NK-92 treated with Interleukin-12 subunit alpha and Interleukin-12 subunit beta, amount 100 ng/mL, for 24 hours (cell line): ENCODE measurements at places on chromosomes 16 and 17.

- no peak for DNase-seq
Measured at GRCh38 chr17:45318561-45319230, 1.9 kb upstream of the MAP3K14 start.

DNA sequence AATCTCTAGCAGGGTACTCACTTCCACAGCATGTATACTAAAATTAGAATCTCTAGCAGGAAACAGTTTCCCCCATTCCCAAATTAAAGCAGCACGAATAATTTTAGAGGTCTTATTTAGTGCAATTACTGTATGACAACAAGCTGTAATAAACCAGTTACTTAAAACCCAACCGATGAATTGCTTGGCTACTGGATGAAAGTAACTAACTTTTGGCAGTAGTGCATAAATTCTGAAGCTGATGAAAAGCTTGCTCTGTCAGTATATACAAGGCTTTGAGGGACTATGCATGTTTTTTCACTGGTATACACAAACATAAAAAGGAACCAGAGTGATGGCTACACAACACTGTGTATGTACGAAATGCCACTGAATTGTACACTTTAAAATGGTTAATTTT lies 89.4 kb downstream of the CFDP1 start:
- DNase-seq = no peak

DNA sequence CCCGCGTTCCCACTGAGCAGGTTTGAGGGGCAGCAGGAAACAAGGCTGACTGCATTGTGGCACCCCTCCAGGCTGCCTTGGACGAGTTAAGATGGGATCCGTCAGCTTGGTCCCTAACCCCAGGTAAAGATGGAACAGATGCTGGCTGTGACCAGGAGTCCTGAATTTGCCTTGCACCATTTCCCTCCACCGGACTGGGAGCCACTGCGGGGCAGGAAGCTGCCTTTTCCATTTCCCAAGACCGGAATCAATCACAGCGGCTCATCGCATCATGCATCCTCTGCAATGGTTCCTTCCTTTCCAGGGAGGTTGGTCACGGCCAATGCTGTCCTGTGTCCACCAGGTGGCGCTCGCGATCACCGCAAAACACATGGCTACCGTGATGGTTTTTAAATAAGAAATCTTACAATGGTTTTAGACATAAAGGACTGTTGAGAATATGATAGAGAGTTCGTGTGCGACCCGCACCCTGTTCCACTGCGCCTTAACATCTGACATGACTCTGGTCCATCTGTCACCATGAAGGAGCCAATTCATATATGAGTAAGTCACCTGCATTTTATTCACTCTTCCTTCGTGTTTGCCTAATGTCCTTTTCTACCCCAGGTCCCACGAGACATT lies 6.8 kb upstream of the MEAK7 start:
- DNase-seq = peak; percentile 48

GRCh38 chr17:57649731-57650484 lies 95.2 kb downstream of the CCDC182 start:
- DNase-seq = no peak

GRCh38 chr17:10089196-10089804 lies 109.1 kb downstream of the GAS7 start:
- no peak for DNase-seq

GRCh38 chr16:68162413-68162812 lies 73.5 kb downstream of the ESRP2 start:
- no peak for DNase-seq

DNA sequence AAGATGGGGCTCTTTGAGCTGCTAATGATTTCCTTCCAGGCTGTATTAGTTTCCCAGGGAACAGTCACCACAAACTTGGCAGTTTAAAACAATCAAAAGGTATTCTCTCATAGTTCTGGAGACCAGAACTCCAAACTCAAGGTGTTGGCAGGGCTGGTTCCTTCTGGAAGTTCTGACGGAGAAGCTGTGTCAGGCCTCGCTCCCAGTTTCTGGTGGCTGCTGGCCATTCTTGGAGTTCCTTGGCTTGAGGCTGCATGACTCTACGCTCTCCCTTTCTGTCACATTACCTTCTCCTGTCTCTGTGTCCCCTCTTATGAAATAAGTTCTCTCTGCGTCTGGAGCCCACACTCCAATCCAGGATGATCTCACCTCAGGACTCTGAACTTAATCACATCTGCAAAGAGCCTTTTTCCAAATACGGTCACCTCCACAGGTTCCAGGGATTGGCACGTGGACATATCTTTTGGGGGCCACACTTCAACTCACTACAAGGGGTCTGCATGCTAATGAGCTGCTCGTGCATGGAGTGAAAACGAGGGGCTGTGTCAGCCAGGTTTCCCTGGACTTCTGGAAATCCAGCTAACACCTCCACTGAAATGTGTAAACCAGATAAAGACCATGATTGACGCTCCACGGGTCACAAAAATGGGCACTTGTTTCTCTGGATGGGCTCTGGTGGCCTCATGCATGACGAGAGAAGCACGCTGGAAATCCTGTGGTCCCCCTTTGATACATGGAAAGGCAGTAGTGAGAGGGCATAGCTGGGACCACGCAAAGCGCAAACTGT lies 78.3 kb downstream of the DYNLRB2 start:
- DNase-seq = no peak

DNA sequence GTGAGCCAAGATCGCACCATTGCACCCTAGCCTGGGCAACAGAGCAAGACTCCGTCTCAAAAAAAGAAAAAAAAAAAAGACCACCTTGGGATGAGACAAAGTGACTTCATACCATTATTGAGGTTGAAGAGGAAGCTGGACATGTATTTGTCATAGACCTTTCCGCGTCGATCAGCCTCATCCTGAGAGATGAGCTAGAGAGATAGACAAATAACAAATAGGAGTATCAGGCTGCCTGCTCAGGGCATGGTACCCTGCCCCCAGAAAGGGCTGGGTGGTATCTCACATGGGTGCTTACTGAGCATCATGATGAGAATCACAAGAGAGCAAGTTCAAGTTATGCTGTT lies 22.1 kb downstream of the CNTNAP1 start:
- no peak for DNase-seq

- no peak for DNase-seq
Measured at GRCh38 chr16:23579371-23579770, 16.7 kb downstream of the NDUFAB1 start.

DNA sequence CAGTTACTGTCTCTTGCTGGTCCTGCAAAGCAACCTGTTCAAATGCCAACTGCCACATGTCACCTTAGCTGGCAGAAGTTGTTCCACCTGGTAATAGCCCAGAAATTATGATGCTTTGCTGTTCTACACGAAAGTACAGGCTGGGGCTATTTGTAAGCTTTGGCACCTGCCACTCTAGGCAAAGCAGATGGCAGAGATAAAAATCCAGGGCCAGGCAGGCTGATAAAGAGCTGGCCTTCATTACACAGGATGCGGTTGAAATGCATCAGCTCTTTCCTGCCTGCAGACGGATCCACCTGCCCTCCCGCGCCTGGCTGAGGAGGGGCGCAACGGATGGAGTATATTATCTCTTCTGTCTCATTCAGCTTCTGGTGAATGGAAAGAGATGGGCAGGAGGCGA lies 29.3 kb upstream of the KDM8 start:
- no peak for DNase-seq

GRCh38 chr16:1279081-1279944 lies 23.4 kb downstream of the TPSD1 start:
- no peak for DNase-seq

- peak; percentile 19 for DNase-seq
Measured at GRCh38 chr16:75305364-75306098, 54.1 kb upstream of the BCAR1 start.

- DNase-seq = no peak
Measured at GRCh38 chr17:2943981-2944380, 119.4 kb downstream of the OR1D5 start.

DNA sequence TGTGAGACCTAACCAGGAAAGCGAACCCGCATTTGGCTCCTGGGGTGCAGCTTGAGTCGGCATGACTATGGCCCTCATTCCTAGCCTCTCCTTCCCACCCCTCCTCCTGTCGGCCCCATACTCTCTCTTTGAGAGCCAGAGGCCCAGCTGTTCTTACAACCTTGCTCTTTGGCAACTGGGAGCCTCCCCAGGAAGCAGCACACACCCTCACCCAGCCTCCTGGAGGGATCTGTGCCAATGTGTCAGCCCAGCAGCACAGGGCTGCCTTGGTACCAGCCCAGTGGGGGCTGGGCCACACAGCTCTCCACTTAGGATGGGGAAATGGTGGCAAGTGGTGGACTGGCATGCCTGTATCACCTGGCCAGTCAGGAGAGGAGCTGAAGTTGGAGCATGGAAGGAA lies 70.3 kb upstream of the LGALS9 start:
- DNase-seq = no peak

DNA sequence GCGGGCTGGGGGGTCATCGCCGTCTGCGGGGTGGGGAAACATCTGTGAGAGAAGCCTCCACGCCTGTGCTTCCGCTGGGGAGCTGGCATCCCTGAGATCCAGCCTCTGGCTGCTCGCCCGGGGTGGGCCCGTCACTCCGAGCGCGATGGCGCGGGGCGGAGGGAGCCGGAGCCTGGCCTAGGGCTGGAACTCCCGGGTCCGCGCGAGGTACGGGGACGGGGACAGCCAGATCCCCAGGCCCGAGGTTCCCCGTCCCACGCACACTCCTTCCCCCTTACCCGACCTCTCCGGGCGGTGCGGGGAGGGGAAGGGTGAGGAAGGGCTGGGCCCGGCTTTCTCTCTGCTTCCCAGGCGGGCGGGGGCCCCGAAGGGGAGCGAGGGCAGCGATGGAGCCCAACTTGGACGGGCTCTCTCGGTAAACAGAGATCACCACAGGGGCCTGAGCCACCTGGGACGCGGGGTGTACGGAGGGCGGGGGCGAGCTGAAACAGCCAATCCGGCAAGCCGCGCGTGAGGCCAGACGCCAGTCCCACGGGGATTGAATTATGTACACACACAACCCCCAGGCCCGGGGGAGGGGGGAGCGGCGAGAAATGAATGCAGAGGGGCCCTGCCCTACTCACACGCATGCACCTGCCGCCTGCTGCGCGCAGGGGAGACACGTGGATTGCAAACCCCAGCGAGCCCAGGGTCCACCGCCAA lies at the start of gene SLC16A11:
TSS of gene SLC16A11 (minus strand) at position 596 of the 702 bp plus-strand sequence. CDS start at position 17, 579 bp downstream.
- DNase-seq = no peak

- no peak for DNase-seq
Measured at GRCh38 chr17:3915581-3915994, 677 bp downstream of the P2RX1 start.

DNA sequence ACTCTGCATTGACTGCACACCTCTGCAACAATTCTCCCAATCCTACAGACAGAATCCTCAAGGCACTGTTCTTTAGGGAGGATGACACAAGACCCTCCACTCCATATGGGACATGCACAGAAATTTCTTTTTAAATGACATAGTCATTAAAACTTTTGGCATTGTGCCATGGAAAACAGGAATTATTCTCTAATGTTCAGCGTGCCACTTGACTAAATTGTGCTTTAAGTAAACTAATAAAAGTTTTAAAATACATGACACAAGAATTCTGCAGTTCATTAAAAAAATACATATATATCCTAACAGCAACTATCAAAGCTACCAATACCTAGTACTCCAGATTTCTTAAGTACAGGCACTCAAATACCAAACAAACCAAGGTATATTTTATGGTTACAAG lies 16.0 kb downstream of the CEP112 start:
- DNase-seq = no peak

- DNase-seq = no peak
Measured at GRCh38 chr16:4081047-4081446, 35.2 kb downstream of the ADCY9 start.

GRCh38 chr17:48544349-48545021 lies 424 bp downstream of the HOXB2 start:
- DNase-seq = peak; percentile 67

- no peak for DNase-seq
Measured at GRCh38 chr17:49288388-49288787, 57.8 kb upstream of the PHOSPHO1 start.

DNA sequence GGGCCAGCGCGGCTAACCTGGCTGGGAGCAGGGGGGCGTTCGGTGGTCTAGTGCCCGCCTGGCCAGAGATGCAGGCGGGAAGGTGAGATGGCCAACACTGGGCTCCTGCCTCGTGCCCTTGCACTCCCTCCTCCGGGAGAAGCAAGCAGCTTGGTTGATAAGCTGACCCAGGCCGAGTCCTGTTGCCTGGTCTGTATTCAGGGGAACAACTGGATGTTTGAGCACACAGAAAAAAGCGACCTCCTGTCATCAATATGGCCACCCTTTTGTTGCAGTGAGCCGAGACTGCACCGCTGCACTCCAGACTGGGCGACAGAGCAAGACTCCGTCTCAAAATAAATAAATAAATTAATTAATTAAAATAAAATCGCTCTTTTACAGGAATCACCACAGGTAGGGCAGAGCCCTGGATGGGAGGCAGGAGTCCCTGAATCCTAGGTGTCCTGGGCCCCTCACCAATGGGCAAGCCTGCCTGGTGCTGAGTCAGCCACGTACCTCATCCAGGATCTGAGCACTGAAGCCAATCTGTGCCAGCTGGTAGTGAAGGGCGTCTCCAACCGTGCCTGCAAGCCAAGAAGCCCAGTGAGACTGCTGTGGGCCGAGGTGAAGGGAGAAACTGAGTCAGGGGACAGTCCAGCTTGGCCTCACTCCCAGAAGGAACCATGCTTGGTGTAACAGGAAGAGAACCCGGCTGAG lies 31.8 kb downstream of the HASPIN start:
- DNase-seq = no peak

- DNase-seq = peak; percentile 35
Measured at GRCh38 chr16:87765473-87765775, 362 bp downstream of the KLHDC4 start.

GRCh38 chr17:56506349-56506748 lies 87.2 kb upstream of the NOG start:
- DNase-seq = no peak

- DNase-seq = no peak
Measured at GRCh38 chr16:60199150-60199549, 1465.0 kb upstream of the GOT2 start.

DNA sequence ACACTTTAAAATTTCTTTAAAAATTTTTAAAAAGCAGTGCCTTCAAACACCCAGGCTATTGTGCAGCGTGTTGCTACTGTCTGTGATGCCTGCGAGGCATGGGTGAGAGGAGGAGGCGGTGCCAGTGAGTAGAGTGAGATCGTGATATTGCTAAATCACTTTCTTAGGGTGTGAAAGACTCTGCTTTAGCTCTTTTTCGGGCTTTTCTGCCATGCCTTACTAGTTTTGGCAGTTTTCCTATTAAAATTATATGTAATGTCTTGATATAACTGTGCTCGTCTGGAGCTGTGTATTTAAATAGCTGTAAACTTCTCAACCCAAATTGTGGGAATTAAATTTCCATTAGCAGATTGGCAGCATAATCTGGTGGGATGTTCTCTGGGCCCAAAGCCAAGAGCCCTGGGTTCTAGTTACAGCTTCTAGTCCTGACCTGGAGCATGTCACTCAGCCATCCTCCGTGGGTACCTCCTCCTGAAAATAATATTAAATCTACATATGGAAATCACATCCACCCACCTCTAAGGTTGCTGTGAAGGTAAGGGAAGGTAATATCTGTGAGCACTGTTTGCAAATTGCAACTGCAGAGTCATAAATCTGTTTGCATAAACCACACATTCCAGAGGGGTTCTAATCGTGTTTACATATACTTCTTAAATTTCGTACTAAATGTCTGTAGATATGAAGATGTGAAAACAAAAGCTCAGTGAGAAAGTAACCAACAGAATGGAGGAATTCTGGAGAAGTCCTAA lies 264.3 kb upstream of the CACNG5 start:
- no peak for DNase-seq

- DNase-seq = peak; percentile 10
Measured at GRCh38 chr17:16363749-16364536, 10.7 kb upstream of the CENPV start.

- no peak for DNase-seq
Measured at GRCh38 chr16:12575288-12575687, 228.4 kb downstream of the CPPED1 start.

GRCh38 chr17:59027750-59028149 lies 78.9 kb downstream of the TRIM37 start:
- no peak for DNase-seq
